Fibroblast of the aortic adventitia (primary cell): ENCODE measurements at places on chromosomes 5 and 9.

DNA sequence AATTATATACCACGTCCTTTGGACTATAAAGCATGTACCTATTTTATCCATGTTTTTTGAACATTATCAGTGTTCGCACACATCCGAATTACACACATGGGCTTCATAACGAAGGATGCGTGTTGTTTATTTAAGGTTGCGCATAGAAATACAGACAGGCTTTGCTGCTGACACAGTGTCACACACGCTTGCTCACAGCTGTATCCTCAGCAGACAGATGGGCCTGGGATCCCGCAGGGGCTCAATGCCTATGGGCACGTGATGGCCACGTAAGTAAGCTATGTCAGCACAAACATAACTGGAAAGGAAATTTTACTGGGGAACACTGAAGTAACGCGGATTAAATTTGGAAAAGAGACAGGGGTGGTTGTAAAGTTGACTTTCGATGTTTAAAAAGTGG lies 76.6 kb downstream of the OTULIN start:
- DNase-seq: no peak

DNA sequence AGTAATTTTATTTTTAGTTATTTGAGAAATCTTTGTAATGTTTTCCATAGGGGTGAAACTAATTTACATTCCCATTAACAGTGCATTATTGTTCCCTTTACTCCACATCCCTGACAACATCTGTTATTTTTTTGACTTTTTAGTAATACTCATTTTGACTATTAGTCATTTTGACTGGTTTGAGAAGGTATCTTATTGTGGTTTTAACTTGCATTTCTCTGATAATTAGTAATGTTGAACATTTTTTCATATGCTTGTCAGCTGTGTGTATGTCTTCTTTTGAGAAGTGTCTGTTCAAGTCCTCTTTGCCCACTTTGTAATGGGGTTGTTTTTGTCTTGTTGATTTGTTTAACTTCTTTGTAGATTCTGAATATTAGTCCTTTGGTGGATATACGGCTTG lies 27.5 kb downstream of the CCDC152 start:
- no peak for DNase-seq

DNA sequence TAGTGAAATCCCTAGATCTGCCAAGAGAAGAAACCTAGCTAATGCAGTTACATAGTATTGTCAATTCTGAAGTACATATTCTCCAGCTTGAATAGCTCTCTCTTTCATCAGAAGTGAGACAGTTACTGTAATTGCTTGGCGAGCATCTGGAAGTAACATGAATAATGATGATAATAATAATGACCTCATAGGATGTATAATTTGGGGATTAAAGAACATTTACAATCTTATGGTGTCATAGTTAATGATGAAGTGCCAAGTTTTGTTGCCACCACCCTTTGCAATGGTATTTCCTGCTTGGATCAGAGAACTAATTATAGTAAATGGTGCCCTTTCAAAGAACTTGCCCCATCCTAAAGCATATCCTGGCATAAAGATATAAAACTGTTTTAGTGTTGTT lies 201.4 kb downstream of the ADAMTSL1 start:
- DNase-seq: peak; percentile 52

DNA sequence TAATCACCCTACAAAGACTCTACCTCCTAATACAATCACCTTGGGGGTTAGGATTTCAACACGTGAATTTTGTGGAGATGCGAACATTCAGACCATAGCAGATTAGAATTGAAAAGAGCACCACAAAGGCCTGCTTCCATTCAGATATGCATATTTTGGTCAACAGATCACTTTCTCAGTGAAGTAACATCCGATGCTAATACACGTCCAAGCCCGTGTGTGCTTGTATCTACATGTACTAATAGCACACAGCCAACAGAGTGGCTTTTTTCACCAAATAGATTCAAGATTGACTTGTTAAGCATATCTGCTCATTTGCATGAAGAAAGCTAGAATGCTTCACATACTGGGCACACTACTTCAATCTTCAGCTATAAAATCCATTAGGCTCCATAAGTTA lies 35.6 kb upstream of the SSBP2 start:
- DNase-seq: no peak

DNA sequence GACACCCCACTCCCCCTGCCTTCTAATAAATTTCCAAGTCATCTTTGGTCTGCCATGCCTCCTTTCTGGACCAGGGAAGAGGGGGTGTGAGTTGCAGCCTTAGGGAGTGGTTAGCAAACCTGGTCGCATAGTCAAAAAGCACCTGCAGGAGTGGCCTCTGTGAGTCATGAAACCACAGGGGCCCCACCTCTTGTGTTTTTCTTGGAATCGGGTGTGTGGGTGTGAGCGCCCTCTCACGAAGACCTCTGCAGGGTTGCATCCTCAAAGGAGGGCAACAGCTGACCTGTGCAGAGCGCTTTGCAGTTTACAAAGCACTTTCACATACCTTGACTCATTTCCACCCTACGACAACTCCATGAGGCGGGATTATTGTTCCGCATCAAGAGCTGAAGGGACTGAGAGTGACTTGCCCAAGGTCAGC lies 36.8 kb upstream of the TEX48 start:
- DNase-seq: no peak

DNA sequence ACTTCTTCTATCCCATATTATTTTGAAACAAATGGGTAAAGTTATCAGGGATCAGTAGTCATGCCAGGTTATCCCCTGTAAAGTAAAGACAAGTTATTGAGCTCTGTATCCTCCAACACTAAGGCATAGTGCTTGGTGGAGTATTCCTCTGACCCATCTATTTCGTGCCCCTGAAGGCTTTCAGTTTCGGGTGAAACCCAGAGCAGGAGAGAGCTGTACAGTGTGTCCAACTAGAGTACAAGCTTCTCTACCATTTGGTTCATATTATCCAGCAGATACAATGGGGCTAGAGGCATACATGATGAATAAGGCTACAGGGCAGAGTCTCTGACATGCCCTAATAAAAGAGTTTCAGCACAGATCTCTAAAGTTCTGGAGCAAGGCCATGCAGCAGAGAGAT lies 3.2 kb upstream of the SLC22A4 start:
- DNase-seq: no peak

- DNase-seq: no peak
Observed at GRCh38 chr5:151496041-151496484, 48.7 kb downstream of the SLC36A1 start.

DNA sequence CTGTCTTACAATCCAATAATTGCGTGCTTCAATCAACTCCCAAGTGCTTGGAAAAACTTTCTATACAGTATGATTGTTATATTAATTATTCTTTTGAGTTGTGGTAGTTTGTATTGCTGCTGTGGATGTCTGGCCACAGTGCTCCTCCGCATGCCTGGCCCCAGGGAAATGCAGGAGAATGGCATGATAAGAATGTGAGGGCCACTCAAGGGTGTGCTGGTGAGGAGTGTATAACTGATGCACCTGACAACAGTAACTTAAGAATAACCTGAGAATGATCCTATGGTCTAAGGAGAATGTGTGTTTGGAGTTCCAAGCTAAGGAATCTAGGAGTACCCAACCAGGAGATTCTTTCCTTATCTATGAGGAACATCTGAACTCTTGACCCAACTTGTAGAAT lies 152.9 kb upstream of the APC start:
- no peak for DNase-seq

DNA sequence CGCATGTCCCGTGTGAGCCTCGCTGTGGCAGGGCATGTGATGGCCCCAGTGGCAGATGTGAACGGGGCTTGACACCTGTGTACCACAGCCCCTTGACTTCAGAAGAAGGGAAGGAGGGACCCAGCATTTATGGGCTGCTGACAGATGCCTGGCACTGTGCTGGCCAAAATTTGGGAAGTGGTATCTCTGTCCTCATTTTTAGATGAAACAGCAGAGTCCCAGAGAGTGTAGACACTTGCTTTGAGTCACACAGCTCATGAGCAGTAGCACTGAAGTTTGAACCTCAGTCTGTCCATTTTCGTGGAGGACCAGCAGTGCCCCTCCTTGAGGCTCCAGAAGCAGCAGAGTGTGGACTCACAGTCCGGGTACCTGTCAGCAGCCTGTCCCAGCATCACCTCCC lies 16.5 kb downstream of the NEK6 start:
- no peak for DNase-seq

GRCh38 chr5:171495122-171495700 lies 75.8 kb downstream of the FGF18 start:
- DNase-seq: no peak

GRCh38 chr5:108361239-108361638 lies 20.7 kb downstream of the FBXL17 start:
- no peak for DNase-seq

GRCh38 chr5:167052791-167053190 lies 1238.7 kb upstream of the WWC1 start:
- DNase-seq: no peak

GRCh38 chr9:92728831-92729734 lies 35.5 kb downstream of the BICD2 start:
- DNase-seq: no peak

DNA sequence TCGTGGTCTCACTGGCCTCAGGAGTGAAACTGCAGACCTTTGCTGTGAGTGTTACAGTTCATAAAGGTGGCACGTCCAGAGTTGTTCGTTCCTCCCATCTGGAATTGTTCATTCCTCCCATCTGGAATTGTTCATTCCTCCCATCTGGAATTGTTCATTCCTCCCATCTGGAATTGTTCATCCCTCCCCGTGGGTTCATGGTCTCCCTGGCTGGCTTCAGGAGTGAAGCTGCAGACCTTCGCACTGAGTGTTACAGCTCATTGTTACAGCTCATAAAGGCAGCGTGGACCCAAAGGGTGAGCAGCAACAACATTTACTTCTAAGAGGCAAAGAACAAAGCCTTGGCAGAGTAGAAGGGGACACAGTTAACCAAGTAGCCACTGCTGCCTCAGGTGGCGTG lies 69.1 kb downstream of the GCNT1 start:
- peak; percentile 70 for DNase-seq

DNA sequence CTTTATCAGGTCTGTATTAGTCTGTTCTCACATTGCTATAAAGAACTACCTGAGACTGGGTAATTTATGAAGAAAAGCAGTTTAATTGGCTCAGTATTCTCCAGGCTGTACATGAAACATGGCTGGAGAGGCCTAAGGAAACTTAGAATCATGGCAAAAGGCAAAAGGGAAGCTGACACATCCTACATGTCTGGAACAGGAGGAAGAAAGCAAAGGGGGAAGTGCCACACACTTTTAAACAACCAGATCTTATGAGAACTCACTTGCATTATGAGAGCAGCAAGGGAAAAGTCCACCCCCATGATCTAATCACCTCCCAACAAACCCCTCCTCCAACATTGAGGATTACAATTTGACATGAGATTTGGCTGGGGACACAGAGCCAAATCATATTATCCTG lies 132.1 kb downstream of the PCSK1 start:
- DNase-seq: no peak

DNA sequence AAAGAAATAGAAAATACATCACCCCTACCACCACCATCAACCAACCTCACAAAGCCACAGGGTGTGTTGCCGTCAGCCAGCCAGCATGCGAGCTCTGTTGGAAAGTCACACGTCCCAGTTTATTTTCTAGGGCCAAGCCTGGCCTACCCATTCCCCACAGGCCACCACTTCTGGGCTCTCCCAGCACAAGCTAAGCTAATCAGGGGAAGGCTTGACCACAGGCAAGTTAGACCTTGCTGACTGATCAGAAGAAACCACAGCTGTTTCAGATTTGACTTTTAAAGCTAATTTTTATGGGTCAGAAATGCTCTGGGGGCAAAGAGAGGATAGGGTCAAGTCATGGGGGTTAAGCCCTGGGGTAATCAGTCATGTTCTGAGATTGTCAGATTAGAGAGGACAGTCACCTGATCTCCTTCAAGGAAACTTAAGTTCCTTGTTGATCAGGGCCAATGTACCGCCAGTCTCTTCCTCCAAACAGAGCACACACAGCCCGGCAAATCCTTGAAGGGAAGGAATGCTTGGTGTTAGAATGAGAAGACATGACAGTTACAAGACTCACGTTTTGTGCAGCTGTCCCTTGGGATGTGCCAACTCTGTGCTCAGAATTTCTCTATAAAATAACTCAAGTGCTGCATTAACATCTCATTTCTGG lies 7.6 kb downstream of the SHB start:
- no peak for DNase-seq

DNA sequence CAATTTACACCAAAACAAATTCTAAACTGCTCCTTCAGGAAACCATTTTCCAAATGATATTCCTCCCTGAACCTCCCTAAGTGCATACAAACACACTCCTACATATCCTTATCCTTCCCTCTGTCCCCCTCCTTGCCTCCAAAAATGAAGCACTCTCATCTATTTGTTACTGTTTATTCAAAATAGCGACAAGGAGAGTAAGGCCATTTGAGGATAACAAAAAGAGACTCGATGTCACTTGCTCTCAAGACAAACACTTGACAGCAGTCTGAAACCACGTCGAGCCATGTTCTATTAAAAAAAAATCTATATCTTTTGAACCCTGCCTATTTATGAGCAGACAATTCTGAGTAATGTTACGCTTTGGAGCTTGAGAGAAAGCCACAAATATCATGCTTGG lies 547.9 kb downstream of the DTWD2 start:
- DNase-seq: no peak

DNA sequence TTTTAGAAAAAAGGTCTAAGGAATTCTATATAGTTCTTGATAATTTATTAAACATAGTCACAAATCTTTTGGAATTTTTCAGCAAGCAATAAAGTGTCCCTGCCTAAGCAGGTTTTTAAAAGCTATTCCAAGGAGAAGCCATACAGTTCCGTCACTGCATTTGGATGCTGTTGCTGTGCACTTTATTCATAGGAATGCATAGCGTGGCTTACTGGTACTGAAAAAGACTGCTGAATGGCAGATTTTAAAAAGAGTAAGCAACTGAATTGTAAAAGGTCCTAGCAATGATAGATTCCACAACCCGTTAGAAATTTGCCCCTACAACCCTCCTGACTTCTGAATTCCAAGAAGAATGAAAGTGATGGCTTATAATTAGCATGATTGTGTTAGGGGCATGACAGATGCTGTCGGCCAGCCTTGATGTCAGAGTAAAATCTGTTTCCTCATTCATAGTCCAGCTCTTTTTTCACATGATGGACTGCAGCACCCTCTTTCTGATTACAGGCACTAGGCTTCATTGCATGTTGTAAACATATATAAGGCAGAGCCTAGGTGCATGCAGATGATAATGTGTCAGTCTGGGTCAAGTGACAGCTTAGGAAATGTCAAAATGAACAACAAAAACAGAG lies 227.0 kb downstream of the PDE4D start:
- no peak for DNase-seq

DNA sequence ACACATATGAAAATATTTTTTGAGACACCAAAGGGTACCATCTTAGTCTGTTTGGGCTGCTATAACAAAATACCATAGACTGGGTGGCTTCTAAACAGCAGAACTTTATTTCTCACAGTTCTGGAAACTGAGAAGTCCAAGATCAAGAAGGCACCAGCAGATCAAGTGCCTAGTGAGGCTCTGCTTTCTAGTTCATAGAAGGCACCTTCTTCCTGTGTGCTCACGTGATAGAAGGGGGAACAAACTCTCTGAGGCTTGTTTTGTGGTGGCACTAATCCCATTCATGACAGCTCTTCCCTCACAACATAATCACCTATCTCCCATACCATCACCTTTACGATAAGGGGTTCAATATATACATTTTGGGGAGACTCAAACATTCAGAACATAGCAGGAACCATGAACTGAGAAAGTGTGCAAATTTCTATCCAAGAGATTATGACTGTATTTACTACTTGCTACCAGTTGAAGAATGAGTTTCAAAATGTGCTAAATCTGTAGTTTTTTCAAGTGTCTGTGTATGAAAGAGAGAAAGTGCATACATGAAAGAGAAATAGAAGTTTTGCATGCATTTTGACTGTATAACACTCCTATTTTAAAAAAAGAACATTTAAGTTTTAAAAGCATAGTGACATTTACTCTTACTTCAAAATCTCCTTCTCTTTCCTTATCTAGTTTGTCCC lies 207.3 kb downstream of the PARP8 start:
- DNase-seq: no peak
